Ureter (tissue), 1 donor: ENCODE measurements at places on chromosomes 11 and 22.

- DNase-seq = no peak
These were observed 28.2 kb downstream of the MS4A10 start for GRCh38 chr11:60813324-60813723.

DNA sequence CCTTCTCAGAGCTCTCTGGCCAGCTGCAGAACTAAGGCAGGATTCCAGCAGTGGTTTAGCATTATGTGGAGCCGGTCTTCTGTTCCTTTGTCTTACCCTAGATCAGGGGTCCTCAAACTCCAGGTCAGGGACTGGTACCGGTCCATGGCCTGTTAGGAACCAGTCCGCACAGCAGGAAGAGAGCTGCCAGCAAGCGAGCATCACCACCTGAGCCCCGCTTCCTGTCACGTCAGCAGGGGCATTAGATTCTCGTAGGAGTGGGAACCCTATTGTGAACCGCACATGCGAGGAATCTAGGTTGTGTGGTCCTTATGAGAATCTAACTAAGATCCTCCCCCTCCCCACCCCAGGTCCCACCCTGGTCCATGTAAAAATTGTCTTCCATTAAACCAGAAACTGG is 1.6 kb downstream of the OR10G7 start:
- DNase-seq = no peak

- no peak for DNase-seq
These were observed 16.8 kb upstream of the CCDC86 start for GRCh38 chr11:60825118-60825517.

- no peak for DNase-seq
These were observed 1.7 kb downstream of the TM7SF2 start for GRCh38 chr11:65113361-65113756.

DNA sequence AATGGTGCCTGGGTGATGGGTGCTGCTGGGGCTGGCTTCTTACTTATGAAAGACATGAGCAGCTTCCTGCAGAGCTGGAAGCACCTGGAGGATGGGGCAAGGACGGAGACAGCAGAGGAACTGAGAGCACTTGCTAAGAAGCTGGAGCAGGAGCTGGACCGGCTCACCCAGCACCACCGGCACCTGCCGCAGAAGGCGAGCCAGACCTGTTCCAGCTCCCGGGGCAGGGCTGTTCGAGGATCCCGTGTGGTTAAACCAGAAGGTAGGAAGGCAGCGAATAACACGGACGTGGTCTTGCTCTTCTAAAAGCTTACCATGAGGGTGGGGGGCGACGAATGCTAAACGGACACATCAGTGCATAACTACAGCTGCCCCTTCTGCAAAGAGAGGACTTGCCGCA is 9.3 kb downstream of the APOL5 start:
- DNase-seq = no peak

DNA sequence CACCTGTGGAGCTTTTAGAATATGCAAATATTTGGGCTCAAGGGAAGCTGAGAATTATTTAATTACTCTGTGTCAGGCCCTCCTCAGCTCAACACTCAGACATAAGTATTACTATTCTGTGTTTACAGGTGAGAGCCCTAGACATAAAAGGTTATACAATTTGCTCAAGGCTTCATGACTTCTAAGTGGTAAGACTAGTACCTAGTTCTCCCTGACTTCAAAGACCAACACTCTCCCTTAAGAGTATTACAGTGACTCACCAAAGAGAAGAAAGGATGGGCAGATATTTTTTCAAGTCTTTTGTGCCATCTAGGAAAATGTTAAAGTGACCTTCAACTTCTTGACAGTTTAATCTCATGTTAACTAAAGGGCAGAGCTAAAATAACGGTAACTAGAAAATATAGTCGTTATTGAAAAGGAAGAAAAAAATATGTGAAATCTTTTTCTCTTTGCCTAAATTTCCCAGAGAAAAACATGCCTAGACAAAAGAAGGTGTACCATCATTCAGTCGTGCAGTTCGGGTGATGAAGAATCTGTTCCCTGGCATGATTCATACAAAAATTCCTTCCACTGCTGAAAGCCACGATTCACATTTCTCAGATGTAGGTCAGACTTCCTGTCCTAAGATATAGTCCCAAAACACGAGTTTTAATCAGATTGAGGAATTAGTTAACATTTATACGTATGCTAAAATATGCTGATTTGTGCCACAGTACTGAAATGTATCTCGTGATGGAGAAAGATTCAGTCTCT is 849.1 kb upstream of the API5 start:
- no peak for DNase-seq

DNA sequence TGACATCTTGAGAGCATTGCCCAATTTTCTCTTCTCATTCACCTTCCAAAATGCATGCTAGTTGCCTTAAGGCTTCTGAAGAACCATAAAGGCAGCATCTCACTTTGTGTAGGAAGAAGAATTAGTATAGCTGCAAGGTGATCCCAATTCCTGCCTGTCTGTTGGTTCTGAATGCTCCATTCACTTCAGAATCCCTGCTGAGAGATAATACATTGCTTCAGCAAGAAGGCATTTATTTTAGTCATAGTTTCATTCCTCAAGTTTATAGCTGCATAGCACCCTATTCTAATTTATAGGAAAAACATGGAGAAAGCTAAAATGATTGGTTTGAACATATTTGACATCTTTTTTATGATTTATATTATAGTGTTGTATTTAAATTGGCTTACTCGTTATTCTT is 181.3 kb downstream of the METTL15 start:
- DNase-seq = no peak

DNA sequence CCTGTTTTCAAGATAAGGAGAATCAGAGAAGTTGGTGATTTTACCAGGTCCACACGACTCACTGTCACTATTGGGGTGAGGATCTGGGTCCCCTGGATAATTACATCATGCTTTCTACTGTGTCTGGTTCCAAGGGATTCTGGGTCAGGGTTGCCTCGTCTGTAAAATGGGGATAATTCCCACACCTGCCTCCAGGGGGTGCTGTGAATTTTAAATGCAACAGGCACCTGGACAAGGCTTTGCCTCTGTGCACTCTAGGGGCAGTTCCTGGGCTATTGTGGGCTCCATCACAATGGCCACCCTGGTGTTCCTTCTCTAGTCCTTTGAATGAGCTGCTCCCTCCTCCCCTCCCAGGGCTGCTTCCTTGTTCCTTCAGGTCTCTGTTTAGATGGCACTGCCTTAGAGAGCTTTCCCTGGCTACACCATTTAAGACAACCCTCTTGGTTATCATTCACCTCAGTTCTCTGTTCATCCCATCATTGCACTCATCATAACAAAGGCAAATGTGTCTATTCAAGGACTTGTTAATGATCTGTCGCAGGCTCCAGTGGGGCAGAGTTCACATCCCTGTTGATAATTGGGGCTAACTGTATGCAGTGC is 178.6 kb downstream of the MIAT start:
- no peak for DNase-seq

DNA sequence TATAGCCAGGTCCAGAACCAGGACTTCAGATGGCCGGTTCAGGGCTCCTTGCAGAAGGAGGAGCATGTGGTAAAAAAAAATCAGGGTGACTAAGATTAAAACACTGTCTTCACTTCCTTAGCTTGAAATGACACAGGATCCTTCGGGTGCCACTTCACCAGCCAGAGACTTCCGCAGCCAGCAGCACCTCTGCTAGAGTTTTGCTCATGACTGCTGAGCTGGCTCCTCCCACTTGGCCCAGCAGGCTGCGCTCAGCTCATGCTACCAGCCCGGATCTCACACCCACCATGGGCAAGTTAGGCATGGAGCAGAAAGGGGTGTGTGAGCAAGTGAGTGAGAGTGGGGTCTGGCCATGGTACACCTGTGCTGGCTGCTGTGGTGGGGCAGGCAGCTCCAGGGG is 6.6 kb upstream of the MS4A18 start:
- no peak for DNase-seq

- DNase-seq = no peak
These were observed 657 bp upstream of the MAPK8IP2 start for GRCh38 chr22:50599816-50600455.

GRCh38 chr11:130531061-130531460 is 82.6 kb downstream of the ADAMTS15 start:
- no peak for DNase-seq

GRCh38 chr11:62540804-62541701 is 5.6 kb downstream of the AHNAK start:
- peak; percentile 62 for DNase-seq

DNA sequence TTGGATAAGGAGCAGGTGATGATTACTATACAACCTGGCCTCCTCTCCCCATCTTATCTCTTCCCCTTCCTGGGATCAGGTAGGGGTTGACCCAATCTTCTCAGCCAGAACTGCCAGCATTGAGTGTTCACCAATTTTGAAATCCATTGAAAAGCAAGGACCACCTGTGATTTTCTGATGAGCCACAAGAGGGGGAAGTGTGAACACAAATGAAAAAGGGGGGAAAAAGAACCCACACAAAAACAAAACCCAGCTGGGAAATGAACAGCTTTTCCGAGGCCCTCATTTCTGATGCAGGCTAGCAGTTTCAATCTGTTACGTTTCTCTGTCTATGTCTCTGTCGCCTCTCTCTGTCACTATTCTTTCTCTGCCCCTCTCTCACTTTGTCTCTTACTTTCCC is 161.9 kb downstream of the INSC start:
- no peak for DNase-seq

DNA sequence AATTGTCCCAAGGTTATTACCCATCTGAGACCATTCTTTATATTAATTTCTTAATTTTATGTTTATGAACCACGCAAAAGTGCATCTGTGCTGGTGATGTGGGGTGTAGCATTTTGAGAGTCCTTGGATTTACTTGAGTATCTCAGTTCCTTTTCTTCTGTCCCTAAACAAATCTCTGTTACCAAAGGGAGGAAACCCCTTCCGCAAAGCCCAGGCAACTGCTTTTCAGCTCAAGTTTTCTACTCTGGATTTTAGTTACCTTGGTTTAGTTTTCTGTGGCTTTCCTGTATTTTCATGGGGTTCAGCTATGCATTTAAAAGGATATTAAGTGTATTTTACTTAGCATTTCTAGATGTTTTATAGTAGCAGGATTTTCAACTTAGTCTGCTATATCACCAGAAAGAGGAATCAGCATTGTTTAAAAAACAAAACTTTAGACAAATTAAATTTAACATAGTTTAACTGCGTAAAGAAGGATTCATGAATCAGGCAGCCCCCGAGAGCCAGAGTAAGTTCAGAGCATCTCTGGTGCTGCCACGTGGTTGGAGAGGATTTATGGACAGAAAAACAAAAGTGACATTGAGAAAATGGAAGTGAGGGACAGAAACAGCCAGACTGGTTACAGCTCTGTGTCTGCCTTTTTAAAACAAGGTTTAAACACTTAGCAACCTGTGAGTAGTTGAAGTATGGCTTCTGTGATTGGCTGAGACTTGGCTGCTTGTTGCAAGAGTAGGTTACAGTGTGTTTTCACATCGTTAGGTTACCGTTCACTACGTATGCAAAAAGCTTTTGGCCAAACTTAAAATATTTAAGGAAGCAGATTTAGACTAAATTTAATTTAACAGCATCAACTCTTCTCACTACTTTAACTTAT is 9.6 kb downstream of the ADM start:
- DNase-seq = no peak

DNA sequence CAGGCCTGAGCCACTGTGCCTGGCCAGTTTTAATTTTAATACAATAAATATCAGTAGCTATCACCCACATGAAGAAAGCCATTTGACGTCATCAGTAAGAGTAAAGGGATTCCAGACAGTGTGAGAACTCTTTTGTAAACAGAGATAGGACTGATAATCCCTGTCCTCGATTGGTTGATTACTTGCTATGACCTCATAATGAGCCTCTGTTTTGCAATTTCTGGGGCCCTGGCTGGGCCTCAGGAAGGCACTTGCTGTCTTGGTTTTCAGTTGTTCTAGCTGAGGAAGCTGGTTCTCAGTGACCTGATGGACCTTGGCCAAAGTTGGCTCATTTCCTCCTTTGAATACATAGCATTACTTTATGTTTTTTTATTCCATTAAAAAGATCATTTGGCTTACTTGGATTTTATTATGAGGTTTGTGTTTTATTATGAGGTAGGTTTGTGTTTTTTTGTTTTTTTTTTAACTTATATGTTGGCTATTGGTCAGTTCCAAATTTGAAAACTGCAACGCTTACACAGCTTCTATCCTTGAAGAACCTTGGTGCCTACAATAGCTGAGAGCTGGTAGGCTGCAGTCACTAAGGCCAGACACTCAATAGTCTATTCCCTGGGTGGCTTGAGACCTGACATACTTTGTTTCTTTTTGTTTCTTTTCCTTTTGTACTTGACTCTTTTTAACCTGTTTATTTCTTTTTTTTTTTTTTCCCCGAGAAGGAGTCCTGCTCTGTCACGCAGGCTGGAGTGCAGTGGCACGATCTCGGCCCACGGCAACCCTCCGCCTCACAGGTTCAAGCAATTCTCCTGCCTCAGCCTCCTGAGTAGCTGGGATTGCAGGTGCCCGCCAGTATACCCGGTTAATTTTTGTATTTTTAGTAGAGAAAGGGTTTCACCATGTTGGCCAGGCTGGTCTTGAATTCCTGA is 20.0 kb downstream of the MARK2 start:
- no peak for DNase-seq

GRCh38 chr11:120807414-120808150 is 216.3 kb upstream of the TBCEL start:
- DNase-seq = no peak

GRCh38 chr11:25650319-25650718 is 681.6 kb upstream of the ANO3 start:
- DNase-seq = no peak

DNA sequence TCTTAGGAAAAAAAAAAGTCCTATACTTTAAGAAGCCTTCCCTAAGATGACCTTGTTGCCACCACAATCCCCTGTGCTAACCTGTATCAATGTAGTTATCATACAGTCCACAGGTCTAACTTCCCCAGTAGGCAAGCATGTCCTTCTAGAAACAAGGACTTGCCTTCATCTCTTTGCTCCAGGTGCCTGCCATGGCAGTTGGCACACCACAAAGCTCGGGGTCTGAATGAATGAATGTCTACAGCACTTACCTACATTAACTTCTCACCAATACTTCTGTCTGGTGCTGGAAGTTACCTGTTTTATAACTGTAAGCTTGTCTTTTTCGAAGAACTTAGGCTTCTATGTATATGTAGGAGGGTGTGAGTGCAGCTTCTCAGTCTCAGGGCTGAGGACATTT is 23.4 kb downstream of the CLPB start:
- no peak for DNase-seq

DNA sequence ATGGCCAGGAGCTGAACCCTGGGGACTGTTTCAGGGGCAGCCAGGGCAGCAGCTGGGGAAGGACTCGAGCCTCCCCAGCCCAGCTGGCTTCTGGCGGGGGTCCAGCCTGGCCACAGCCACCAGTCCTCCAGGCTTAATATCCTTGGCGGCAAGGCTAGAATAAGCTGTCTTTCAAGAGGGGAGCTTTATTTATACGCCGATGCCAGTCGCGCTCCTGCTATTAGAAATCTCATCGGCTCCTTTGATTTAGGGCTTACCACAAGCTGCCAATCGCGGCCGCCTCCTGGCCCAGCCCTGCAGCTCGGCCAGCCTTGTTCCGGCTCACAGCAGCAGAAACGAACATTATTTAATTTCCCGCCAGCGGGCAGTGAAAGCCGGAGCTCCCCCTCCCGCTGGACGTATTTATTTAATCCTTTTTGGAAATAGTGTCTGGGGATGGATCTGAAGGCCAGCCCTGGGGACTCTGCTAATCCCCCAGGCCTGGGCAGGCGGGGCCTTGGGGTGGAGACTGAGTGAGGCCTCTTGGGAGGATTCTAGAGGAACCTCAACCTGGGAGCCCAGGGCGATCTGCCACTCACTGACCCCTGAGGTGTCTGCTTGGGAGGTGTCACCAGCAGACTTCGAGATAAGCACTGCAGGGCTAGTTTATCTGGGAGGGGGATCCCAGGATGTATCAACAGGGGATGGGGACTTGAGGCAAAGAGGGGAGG is 363.1 kb downstream of the MN1 start:
- peak; percentile 62 for DNase-seq

- no peak for DNase-seq
These were observed 214.8 kb upstream of the MPPED2 start for GRCh38 chr11:30800904-30801303.
